ENCODE measurements at places on chromosomes 5 and 9. TPM values are rescaled to one million over a fixed set of nuclear protein-coding genes. Genes with fewer than 3 reads are reported as not detected.

S1PR3 gene
- total RNA-seq, result 8.8 TPM

SIL1 gene
- 57.6 TPM for total RNA-seq

SPATA31E1 gene
- not detected for total RNA-seq

GRCh38 chr5:6185574-6185973, 192.8 kb downstream of the MED10 start:
- no peak for DNase-seq

DNA sequence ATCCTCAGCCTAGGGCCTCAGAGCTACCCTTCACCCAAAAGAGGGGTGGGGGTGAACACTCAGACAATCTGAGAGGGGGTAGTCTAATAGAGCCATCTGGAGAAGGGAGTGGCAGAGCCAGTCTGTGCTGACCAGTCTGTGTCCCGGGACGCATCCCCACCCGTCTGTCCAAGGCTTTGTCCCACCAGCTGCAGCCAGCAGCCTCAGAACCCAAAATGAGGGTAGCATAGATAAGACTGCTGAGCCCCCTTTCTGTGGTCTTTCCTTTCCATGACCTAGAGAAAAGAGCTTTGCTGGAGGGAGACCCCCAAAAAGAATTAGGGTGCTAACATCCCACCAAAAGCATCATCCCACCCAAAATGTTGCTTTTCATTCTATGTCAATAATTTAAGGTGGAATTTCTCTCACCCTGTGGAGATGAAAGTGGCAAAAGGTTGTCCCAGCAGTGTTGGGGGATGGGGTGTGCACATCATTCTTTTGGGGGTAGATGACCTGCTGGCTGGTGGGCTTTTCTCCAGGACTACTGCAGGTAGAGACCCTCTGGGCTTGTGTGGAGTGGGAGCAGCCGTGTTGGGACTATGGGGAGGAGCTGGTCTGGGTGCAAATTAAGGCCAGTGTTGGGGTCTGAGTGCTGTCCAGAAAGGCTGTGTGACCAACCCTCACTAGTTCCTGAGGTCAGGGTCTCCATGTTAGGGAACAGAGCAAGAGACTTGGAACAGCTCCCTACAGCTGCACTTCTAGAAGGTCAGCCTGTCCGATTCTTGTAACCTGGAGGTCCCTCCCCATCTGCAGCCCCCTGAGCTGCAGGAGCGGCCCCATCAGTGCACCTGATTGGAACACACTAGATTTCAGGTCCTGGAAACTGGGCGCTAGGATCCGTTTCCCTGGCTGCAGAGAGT, 19.9 kb downstream of the URM1 start:
- no peak for DNase-seq

- DNase-seq, result no peak
These were observed 2.0 kb downstream of the RASGEF1C start for GRCh38 chr5:180206993-180207392.

DNA sequence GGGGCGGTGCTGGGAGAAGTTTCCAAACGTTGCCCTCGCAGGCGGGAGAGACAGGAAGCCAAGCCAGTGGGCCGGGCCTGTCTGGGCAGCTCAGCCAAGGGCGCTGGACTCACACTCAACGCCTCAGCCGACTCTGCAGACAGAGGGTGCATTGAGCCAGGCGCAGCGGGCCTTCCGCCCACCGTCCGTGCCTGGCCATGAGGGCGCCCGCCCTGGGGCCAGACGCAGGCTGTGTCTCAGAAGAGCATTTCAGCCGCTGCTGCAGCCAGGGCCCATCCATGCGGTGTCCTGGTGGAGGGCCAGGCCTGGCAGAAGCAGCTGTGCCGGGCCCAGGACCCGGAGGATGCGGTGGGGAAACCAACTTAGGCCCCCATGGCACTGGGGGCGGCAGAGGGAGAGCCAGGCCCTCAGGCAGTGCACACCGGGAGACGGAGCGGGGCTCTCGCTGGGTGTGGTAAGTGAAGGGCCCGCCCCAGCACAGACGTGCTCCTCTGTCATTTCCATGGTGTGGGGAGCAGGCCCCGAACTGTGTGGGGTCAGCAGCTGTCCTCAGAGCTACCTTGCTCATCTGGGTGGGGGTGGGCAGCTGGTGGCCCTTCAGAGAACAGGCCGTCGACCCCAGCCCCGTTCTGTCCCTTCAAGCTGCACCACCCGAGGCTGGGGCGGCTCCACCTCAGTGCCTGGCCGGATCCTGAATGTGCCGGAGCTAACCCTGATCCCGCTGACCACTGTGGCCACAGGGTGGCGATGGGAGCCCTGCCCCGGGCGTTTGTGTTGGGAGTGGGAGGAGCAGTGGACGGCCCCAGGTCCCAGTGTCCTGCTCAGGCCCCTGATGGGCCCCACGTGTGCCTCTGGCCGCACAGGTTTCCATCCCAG, 18.0 kb downstream of the DNLZ start:
- DNase-seq, result peak; percentile 25

DNA sequence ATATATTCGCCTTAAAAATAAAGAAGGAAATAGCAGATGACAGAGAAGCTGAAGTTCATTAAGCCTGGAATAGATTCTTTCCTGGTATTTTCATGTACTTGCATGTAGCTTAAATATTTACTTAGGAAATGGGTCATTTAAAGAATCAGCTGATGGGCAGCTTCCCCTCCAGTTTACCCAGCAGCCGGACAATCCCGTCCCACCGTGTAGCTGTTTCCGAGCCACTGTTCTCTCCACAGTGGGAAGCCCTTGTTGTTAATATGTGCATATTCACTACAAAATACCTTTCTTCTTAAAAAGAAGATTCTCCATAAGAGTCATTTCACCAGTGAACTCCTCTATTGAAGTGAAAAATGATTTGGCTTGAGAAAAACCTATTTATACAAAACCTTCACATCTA, 187.0 kb downstream of the FANCC start:
- no peak for DNase-seq

GBGT1 gene
- not detected for total RNA-seq

DNA sequence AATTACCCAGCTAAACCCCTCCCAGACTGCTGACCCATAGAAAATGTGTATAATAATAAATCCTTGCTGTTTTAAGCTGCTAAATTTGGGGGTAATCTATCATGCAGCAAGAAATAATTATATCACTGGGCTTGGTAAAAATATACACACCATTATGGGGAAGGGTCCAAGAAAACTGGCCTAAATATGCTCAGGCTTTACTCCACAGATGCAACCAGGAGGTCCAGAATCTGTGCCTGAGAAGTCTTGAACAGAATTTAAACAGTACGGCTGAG, 102.5 kb upstream of the SLC44A1 start:
- no peak for DNase-seq

- DNase-seq, result no peak
These were observed 554.0 kb downstream of the TLE4 start for GRCh38 chr9:80125731-80126264.

- no peak for DNase-seq
These were observed 52.4 kb upstream of the LIFR start for GRCh38 chr5:38608874-38609273.

NUTM2G gene
- not detected for total RNA-seq

GRCh38 chr5:13591621-13592020, 352.9 kb downstream of the DNAH5 start:
- DNase-seq, result peak; percentile 72

DNA sequence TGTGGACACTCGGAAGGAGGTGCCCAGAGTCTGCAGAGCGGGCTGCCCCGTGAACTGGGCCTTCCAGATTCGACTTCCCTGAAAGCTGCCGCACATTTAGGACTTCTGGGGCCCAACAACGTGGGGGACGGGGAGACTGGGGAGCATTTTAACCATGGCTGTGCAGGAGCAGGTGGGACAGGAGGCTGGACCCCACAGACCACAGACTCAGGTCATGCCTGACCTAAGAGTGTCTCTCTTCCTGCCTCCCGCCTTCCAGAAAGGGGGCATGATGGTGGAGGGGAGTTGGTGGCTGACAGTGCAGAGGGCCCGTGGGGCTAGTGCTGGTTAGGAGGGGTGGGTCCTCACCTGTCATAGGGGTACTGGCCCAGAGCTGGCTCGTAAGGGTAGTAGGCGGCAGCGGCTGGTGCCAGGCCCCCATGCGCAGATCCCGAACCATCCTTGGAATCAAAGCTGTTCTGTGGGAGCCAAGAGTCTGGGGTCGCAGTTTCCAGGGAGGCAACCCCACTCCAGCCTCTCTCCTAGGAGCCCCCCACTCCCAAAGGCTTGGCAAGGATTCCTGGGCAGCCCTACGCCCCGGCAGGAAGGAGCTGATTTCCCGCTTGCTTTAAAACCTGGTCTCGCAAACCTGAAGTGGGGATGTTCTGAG, 2.2 kb downstream of the IRX4 start:
- no peak for DNase-seq

SPINK6 gene
- total RNA-seq, result not detected

DNA sequence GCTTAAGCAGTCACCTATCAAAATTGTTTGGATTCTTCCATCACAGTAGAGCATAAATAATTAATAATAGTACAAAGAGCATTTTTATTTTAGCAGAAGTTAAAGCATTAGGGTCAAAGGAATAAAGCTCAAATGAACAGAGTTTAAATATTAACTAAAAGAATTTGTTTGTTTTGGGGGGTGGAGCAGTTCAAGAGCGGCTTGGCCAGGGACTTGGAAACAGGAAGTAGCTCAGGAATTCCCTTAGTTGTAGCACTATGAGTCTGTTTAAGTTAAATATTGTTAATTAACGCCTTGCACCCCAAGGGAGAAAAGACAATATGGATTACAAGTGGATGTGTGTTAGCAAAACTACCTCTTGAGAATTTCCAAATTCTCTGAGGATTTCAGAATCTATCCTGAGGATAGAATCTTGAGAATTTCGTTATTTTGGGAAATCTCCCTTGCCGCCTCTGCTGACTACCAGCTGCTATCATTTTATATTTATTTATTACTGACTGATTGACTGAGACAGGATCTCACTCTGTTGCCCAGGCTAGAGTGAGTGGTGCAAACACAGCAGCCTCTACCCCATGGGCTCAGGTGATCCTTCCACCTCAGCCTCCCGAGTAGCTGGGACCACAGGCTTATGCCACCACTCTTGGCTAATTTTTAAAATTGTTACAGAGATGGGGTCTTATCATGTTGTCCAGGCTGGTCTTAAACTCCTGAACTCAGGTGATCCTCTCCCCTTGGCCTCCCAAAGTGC, 96.7 kb upstream of the CHD1 start:
- DNase-seq, result peak; percentile 47

- no peak for DNase-seq
These were observed 17.6 kb downstream of the C9orf43 start for GRCh38 chr9:113428062-113428615.

- DNase-seq, result no peak
These were observed 291.2 kb downstream of the TMEM167A start for GRCh38 chr5:82785882-82786509.

GRCh38 chr5:126919566-126919965, 110.8 kb downstream of the MARCHF3 start:
- DNase-seq, result no peak

DNA sequence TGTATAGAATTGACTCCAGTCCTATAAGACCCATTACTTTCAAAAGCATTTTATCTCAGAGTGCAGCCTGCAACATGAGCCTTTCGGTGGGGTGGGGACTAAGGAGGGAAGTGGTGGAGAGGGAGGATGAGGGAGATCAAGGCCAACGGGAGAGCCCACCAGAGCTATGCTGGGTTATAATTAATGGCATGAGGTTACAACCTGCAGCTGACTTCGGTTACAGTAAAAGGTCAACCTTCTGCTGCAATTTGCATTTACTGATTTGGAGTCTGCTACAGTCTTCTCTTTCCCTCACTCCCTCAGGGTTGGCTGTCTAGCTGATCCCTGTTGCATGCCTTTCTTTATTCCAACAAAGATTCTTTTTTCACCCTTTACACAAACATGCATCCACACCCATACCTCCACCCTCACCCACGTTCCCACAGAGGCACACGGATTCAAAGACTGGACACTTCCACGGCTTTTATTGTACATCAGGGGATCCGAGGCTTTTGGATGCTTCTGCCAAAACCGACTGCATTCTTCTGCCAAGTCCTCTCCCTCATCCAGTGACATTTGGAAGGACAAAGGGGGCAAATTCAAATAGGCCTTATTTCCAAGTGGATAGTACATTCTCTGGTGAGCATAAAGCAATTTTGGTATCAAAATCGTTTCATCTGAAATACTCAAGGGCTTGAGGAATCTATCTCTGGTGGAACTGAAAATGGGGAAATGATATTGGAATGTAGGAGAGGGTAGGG, 381.2 kb downstream of the NFIB start:
- no peak for DNase-seq

- no peak for DNase-seq
These were observed 35.5 kb downstream of the PLGRKT start for GRCh38 chr9:5402217-5402616.

CATSPER3 gene
- total RNA-seq, result 1.1 TPM

DNA sequence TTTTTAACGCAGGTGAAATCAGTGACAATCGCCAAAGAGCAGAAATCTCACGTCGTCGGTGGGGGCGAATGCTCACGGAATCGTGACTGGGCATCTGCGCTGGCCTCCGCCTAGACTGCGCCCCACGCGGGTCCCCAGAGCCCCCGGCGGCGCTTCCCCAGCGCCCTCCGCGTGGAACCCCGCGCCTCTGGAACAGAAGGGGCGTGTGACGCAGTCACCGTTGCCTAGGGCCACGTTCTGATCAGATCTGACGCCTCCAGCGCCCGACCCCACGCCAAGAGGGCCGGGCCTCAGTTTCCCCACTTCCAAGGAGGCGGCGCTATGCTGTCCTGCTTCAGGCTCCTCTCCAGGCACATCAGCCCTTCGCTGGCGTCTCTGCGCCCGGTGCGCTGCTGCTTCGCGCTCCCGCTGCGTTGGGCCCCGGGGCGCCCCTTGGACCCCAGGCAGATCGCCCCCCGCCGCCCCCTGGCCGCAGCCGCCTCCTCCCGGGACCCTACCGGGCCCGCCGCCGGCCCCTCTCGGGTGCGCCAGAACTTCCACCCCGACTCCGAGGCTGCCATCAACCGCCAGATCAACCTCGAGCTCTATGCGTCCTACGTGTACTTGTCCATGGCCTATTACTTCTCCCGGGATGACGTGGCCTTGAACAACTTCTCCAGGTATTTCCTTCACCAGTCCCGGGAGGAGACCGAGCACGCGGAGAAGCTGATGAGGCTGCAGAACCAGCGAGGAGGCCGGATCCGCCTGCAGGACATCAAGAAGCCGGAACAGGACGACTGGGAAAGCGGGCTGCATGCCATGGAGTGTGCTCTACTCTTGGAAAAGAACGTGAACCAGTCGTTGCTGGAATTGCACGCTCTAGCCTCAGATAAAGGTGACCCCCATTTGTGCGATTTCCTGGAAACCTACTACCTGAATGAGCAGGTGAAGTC, at the start of gene FTMT:
Gene FTMT, plus strand, starts transcription at position 240 of the 932 bp plus-strand sequence. Its CDS starts 82 bp downstream, at position 322.
- no peak for DNase-seq

GRCh38 chr5:172119921-172120688, 67.9 kb downstream of the STK10 start:
- no peak for DNase-seq

NR5A1 gene
- not detected for total RNA-seq

GRCh38 chr9:127132921-127133647, 10.6 kb upstream of the ANGPTL2 start:
- no peak for DNase-seq

DNA sequence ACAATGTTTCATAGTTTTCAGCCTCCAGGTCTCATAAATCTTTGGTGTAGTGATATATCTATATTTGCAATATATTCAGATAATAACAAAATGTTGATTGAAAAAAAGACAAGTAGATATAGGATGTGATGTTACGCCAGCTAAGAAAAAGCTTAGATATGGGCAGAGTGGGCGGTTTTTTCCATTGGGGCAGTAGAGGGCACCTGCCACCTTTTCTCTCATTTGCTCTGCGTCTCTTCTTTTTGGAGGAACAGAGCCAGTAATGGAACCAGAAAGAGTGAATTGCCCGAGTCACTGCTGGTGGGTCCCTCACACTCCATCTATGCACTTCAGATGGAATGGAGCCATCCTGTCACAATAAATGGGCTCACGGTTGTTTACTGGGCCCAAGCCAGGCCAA, 62.1 kb upstream of the FANCC start:
- DNase-seq, result peak; percentile 17

- DNase-seq, result no peak
These were observed 155.9 kb downstream of the FAM174A start for GRCh38 chr5:100691085-100691484.
